Right cardiac atrium (tissue), 5 donors: ENCODE measurements at places on chromosomes 1 and 21. TPM values are rescaled to one million over a fixed set of nuclear protein-coding genes. Genes with fewer than 3 reads are reported as not detected.

DNA sequence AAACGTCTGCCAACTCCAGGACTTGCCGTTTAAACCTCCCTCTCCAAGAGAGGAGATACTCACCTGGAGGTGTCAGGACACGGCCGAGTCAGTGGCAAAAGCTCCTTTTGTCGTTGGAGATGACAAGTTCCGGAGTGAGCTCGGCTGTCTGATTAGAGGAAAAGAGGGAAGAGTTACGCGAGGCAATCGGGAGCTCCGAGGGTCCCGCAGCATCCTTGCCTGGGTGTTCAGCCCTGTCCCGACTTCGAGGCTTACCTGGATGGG, 497 bp downstream of the ID3 start:
- no peak for DNase-seq

Gene PLK3
- 11.4 TPM for total RNA-seq

GRCh38 chr1:117754061-117754969, 148.5 kb downstream of the TENT5C start:
- peak; percentile 63 for DNase-seq

GRCh38 chr1:109923946-109924275, 13.3 kb downstream of the CSF1 start:
- no peak for DNase-seq

- DNase-seq, result peak; percentile 66
Observed at GRCh38 chr1:8040586-8040985, 14.5 kb upstream of the ERRFI1 start.

DNA sequence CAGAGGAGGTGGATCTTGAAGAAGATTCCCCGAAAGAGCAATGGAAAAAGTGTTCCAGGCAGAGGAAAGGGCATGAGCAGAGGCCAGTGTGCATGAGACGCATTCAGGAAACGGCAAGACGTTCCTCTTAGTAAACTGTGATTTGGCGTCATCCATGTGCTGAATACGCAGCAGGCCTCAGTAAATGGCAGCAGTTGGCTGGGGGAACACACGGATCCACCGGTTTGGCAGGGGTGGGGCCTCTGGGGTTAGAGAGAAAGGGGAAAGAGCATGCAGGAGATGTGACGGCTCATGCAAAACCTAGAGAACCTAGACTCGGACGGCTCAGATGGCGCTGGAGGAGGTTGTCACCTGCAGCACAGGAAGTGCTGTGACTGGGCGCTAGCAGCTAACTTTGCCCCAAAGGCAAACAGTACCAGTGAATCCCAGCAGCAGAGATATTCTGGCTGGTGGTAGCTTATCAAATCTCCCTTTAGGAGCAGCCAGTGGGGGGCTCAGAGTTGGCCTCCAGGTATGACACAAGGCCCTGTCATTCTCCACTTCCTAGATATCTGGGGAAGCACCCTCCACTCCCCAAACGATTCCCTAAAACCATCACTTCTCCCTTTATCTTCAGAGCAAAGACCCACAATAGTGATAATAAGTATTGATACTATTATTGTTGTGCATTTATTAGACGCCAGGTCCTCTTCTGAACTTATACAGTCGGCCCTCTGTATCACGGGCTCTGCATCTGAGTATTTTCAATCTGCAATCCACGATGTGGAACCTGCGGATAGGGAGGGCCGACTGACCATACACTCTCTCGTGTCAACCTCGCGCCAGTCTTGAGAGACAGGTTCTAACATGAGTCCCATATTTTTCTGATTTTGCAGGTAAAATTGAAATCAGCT, 7.6 kb downstream of the LAPTM5 start:
- DNase-seq, result peak; percentile 44

Gene HCRTR1
- not detected for total RNA-seq

DNA sequence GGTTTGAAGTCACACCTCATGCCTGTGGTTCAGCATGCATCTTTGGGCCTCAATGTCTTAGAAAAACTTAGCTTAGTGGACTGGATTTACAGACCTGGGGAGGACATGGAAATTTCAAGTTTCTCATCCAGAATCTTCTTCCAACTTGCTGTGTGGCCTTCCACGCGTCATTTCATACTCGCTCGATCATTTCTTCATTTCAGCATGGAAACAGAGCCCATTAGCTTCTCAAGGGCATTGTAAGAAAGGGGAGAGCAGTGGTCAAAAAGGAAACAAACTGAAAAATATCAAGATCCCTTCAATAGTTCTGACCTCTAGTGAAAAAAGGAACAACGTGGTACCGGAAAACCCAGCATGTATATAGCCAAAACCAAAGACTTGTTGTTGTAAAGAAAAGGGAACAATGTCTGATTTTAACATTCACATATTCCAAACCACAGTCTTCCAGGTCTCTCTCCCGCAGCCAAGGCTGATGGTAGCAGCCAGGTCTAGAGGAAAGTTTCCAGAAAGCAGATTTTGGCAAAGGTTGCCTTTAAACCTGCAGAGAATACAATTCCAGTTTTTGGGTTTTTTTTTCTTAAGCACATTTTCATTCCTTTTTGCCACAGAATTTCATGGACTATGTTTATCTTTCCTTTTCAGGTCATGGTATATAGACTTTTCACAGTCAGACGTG, 97.0 kb upstream of the CDC42BPA start:
- no peak for DNase-seq

DNA sequence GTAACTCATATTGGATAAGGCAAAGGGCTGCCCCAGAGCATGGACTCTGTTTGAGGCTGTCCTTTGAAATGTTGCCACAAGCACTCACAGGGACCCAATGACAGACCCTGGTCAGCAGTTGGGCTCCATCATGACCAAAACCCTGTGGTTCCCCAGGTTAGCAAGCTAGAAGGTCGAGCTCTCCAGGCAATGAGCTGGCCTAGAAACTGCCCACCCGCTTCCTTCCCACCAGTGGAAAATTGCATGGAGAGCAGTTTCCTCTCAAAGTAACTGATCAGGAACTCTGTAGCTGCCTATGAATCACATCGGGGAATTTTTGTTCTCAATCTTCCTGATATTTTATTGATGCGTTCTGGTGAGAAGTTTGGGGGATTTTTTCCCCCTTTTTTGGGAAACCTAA, 52.8 kb downstream of the FHAD1 start:
- no peak for DNase-seq

Gene FCRL2
- total RNA-seq, result not detected

GRCh38 chr1:68820151-68820550, 323.3 kb upstream of the DEPDC1 start:
- no peak for DNase-seq

Gene CHODL
- 4.9 TPM for total RNA-seq

Gene MYOG
- not detected for total RNA-seq

Gene RAB3B
- not detected for total RNA-seq

DNA sequence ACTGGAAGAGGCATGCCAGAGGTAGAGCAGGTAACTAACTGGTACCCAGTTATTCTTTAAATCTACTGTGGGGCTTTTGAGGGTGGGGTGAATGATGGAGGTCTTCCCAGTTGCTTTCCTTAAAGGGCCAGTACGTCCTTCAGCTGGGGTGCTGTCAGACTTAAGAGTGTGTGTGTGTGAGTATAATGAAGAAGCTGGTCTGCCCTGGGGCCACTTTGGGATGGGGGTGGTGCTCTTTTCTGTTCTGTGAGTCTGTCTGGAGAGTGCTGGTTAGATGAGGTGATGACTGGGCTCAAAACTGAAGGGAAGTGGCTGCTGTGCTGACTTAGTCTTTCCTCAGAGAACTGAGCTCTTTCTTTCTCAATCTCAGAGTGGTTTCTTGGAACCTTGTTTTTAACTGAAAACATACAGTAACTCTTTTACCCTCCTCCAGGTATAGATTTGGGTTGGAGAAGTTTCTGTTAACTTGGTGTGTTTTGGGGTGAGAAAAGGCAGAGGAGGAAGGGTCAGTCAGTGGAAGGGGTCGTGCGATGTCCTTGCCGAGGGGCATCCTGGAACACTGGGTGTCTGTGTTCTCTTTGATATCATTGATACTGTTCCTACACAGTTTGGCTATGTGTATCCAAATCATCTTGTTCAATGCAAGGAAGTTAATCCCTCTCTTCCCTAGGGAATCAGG, 746 bp downstream of the MACF1 start:
- DNase-seq, result peak; percentile 44

- peak; percentile 40 for DNase-seq
Observed at GRCh38 chr1:15691434-15692032, 7.4 kb downstream of the PLEKHM2 start.

DNA sequence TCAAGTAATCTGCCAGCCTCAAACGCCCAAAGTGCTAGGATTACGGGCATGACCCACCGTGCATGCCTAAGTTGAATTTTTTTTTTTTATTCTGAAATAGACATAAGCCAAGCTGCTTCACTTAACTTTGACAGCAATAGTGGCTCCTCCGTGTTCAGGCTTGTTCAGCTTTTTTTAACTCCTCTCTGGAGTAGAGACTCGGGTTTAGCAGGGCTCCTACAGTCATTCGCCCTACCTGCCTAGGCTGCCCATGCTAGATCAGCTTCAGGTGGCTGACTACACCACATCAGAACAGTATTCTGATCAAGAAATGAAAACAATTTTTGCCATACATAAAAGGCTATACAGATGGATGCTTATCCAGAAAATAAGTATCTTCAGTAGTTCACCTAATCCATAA, 14.7 kb downstream of the ARID4B start:
- DNase-seq, result no peak

DNA sequence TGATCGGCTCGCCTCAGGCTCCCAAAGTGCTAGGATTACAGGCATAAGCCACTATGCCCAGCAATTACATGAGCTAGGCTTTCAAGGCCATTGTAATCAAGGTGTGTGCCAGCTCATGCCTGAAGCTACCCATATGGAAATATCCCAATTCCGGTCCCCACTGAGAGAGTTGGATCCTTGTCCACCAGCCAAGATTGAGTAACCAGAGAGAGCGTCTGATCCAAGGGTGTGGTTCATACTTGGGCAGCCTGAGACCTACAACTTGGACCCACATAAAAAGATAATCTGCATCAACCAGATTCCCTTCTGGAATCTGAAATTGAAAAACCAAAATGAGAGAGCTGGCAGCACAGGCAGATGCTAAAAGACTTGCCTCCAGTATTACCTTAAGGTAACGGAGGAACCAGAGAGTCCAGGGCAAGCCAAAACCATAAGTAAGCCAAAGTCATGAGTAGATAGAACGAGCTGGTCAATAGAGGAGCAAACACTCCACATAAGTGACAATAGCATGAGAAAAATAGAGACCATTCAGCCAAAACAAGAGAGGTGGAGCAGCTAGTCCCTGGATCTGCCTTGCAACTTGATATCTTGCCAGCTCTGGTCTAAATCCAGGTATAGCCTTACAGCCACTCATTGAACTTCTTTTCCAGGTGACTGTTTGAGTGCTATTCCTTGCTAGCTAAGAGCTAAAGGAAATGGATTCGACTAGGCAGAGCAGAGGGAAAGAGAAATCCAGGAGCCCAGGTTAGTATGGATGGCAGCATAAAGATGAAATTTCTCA, 63.8 kb upstream of the ATP1A1 start:
- DNase-seq, result no peak

GRCh38 chr1:171017426-171017825, 73.3 kb upstream of the FMO3 start:
- DNase-seq, result no peak

GRCh38 chr21:42724226-42724920, 71.0 kb downstream of the PDE9A start:
- DNase-seq, result peak; percentile 62

GRCh38 chr21:26501495-26502021, 71.5 kb downstream of the CYYR1 start:
- no peak for DNase-seq
